ENCODE measurements at places on chromosomes 1 and 21. TPM values are rescaled to one million over a fixed set of nuclear protein-coding genes. Genes with fewer than 3 reads are reported as not detected.

LEMD1 gene
- total RNA-seq, result not detected

ATP8B2 gene
- total RNA-seq, result 131 TPM

NT5C1A gene
- not detected for total RNA-seq

TEDDM1 gene
- total RNA-seq, result not detected

USH2A gene
- total RNA-seq, result under 0.01 TPM

FCRL1 gene
- total RNA-seq, result not detected

CDC20 gene
- total RNA-seq, result not detected

TDRD5 gene
- total RNA-seq, result 0.06 TPM

AHCYL1 gene
- total RNA-seq, result 90.4 TPM

COL11A1 gene
- total RNA-seq, result 0.06 TPM

CHRM3 gene
- 86.0 TPM for total RNA-seq

Measured in esophagus muscularis mucosa (tissue), 4 donors.